ENCODE measurements at places on chromosomes 4 and X.

DNA sequence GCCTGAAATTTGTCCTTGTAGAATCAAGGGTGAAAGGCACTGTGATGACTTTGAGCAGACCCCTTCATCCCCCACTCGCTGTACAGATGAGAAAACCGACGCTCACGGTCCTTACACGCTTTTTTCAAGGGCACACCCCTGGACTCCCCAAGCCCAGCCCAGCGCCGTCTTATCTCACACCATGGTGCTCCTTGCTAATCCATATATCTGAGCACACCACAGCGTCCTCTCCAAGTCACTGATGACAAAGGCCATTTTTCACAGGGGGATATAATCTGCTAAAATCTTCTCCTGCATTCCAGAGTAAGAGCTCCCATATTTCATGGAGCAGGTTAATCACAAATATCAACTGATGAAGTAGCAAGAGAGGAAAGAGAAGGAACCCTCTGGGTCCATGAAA lies 486.3 kb downstream of the BCOR start:
- DNase-seq = no peak

GRCh38 chrX:45518552-45518951 lies 317.9 kb upstream of the DIPK2B start:
- DNase-seq = no peak

DNA sequence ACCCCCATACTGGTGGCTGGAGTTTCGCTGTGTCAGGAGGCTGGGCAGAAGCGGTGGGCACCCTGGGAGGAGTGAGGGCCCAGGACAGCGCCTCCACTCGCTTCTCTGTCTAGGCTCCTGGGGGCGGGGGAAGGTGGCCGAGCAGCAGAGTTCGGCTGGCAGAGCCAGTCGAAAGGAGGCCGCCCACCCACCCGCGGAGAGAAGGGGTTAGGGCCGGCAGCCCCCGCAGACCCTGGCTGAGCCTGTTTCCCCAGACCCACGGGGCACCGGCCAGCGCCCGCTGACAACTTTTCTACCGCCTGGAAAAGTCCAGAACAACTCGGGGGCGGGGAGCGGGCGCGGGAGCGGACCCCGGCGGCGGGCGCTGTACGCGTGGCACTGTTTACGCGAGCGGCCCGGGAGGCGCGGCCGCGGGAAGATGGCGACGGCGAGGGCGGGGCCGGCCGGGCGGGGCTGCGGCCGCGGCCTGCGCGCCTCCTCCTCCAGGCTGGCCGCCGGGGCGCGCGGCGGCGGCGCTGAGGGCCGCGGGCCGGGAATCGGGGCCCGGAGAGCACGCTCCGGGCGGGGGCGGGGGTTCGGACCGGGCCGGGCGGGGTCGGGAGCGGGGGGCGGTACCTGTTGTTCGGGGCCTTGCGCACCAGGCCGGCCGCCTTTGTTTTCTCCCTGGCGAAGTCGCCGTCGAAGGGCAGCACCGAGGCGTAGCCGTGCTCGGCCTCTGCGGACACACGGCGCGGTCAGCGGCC lies 628 bp downstream of the MXD4 start:
- DNase-seq = no peak

- DNase-seq = no peak
Measured at GRCh38 chrX:633985-634958, 3.7 kb downstream of the SHOX start.

DNA sequence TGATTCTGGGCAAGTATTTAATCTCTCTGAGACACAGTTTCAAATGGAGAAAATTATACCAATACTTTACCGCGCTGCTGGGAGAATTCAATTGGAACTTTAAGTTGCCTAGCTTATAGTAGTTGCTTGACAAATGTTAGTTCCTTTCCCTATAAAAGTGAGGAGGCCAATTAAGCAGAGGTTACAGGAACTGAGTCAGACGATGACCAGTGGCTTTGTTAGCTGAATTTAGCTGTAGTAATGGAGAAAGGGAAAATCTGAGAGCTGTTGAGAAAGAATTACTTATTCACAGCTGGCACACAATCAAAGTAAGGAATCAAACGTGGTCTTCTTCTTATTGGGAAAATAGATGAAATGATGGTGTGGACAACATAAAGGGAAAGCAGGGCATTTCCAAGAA lies 29.6 kb downstream of the SMARCA1 start:
- DNase-seq = no peak

DNA sequence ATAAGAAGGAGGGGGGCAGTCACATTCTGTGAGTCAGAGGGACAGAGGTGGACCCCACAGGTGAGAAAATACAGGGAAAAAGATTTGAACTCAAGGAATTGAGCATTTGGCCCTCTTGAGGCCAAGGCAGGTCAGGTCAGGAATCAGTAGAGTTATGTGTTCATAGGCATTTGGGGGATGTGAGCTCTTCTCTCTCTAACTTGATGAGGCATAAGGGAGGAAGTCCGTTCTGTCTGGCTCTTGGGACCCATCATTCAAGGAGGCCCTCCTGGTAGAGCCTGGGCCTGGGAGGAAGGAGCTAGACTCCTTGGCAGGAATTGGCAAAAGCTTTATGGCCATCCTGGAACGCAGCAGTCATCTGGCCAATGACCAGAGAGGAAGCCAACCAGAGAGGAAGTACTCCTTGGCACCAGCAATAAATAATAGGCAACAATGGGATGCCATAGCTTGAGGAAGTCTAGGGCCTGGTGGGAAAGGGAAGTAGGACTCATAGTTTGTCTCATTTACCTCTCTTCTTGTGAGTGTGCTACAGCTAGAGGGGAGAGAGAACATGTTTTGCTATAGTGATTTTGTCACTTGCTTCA lies 53.0 kb downstream of the MSN start:
- no peak for DNase-seq

DNA sequence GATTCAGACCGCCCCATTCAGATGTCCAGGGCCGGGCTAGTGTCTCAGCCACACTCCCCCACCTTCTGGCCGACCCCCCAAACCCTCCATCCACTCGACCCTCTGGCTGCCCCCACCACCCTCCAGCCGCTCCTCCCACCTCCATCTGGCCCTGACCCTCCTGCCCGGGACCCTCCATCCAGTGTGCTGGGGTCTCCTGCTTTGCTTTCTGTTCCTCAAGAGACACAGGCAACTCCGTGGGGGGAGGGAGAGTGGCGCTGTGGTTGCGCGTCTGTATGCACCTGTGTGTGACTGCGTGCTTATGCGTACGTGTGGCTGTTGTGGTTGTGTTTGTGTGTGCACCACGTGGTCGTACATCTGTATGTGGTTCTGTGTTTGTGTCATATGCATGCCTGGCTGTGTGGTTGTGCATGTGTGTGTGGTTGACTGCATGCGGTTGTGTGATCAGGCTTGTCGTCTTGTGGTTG lies 33.3 kb downstream of the CPLX1 start:
- no peak for DNase-seq

GRCh38 chr4:34939073-34939472 lies 1305.2 kb downstream of the ARAP2 start:
- DNase-seq = no peak

Data from retinal pigment epithelial cell (primary cell).